ENCODE measurements at places on chromosomes 7 and 10.

- DNase-seq = no peak
These were observed at the start of gene SFXN2 for GRCh38 chr10:102714621-102715455. Gene SFXN2 (plus strand): TSS chr10:102714636. CDS start chr10:102726637, 12,001 bp downstream.

GRCh38 chr7:23530405-23530804 is 1.4 kb downstream of the TRA2A start:
- peak; percentile 2 for DNase-seq

- no peak for DNase-seq
These were observed 164.2 kb upstream of the EEPD1 start for GRCh38 chr7:35988818-35989217.

- DNase-seq = no peak
These were observed 55.8 kb upstream of the CDCA7L start for GRCh38 chr7:22001345-22002004.

- no peak for DNase-seq
These were observed 123.7 kb upstream of the ASAH2 start for GRCh38 chr10:50375051-50375452.

- DNase-seq = no peak
These were observed 496.8 kb downstream of the LRMDA start for GRCh38 chr10:75928231-75928630.

DNA sequence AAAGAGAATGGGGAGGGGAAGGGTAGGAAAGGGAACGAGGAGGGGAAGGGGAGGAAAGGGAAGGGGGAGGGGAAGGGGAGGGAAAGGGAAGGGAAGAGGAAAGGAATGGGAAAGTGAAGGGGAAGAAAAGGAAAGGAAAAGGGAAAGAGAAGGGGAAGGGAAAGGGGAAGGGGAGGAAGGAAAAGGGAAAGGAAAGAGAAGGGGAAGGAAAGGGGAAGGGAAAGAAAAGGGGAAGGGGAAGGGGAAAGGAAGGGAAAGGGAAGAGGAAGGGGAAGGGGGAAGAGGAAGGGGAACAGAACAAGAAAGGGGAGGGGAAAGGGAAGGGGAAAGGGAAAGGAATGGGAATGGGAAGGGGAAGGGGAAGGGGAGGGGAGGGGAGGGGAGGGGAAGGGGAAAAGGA is 352.1 kb downstream of the PARD3 start:
- no peak for DNase-seq

GRCh38 chr7:49119706-49120105 is 195.4 kb downstream of the CDC14C start:
- no peak for DNase-seq

DNA sequence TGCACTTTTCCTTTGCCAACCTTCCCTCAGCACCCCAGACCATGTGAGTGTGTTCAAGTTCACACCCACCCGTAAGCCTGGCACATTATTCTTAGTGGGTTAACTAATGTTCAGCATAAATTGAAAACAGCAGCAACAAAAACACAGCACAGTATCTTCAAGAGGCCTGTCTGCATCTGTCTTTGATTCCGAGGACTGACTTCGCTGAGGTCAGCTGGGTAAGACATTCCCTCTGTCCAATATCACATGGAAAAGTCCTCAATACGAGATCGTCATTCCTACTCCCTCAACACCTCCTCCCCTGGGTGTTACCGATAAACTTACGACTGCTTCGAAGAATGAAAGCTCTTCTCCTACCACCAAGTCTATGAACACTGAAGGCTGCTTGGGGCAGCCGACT is 218.8 kb downstream of the SFMBT2 start:
- no peak for DNase-seq

GRCh38 chr7:835485-836401 is 3.5 kb downstream of the SUN1 start:
- DNase-seq = no peak

DNA sequence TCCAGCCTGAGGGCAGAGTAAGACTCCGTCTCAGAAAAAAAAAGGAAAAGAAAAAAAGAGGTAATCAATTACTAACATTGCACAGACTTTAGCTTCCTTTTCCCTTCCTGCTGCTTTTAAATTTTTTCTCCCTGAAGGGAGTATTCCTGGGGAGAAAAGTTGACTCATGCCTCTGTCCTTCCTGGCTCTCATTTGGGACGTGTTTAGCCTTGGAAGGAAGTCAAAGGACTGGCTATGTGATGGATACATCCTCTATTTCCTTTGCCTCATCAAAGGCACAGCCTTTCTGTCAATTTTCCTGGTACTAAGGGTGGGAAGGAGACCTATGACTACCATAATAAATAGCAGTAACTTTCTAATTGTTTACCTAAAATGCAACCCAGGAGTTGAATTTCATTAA is 77.6 kb downstream of the ITGA8 start:
- no peak for DNase-seq

DNA sequence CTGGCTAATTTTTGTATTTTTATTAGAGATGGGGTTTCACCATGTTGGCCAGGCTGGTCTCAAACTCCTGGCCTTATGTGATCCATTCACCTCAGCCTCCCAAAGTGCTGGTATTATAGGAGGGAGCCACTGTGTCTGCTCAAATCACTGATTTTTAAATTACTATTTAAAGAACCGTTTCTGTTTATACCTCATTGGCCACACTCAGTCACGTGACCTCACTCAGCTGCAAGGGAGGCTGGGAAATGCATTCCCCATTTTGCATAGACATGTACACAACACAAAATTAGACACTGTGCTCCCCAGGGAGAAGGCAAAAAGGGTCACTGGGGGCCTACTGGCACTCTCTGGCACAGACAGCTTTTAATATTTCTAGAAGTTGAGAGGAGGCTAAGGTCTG is 13.6 kb upstream of the CALU start:
- no peak for DNase-seq

DNA sequence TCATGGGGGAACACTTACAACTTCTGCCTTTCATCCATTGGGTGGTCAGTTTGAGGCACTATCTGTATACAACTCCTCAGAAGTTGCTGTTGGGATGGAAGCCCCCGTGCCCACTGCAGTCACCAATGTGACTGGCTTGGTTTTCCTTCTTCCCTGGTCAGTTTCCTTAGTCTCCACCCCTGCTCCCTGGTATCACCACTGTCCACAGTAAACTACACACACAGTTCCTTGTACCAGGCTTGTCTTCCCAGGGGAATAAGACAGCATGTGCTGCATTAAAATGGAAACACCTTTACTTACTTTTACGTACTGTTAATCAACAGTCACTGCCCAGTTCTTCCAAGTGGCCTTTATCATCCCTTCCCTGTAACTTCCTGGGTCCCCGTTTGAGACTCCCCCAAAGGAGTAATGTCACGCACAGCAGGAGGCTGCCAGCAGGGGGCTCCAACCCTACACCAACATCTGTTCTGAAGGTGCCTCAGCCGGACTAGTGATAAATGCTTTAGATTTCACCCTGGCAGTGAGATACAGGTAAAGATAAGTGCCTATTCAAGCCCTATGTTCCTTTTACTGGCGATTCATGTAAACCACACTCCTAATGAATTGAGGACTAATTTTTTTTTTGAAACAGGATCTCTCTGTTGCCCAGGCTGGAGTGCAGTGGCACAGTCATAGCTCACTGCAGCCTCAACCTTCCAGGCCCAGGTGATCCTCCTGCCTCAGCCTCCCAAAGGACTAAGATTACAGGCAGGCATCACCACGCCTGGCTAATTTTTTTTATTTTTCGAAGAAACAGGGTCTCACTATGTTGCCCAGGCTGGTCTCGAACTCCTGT is 45.3 kb upstream of the PIK3AP1 start:
- DNase-seq = no peak

Data from NCI-H1048 (cell line).